Inflammatory macrophage treated with lipopolysaccharide for 1 hour (primary cell): ENCODE measurements at places on chromosomes 12 and 14.
A peak's percentile ranks its signal among the peaks of the same experiment; 100 is the strongest.

DNA sequence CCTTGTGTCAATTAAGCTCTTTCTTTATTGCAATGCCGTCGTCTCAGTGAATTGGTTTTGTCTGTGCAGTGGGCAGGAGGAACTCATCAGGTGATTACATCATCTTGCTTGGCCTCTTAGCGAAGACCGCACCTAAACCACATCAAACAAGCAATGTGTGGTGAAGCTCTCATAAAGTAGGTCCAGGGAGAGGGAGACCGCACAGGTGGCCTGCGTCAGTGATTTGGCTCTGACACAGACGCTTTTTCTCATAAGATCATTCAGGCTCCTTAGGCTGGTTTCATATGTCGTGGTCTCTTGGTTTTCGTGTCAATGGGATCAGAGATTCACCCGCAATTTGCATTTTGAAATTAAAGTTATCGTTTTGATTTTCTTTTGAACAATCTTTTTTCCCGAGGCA is 6.7 kb upstream of the TESC start:
- DNase-seq = no peak

DNA sequence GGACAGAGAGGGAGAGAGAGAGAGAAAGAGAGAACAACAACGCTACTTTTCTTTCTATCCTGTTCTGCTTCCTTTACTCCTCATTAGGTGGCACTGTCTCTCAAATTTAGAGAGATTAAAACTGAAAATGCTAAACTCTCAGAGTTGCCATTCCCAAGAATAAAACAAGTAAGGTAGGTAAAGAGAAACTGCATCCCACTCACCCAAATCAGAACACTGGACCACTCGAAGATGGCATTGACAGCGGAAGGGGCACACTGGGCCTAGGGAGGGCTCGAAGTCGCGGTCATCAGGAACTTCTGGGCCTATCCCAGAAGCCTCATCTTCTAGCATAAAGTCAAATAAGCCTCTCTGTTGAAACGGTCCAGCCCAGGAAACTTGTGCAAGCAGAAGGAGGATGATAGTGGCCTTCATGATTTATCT is 4.5 kb downstream of the DCN start:
- DNase-seq = no peak

DNA sequence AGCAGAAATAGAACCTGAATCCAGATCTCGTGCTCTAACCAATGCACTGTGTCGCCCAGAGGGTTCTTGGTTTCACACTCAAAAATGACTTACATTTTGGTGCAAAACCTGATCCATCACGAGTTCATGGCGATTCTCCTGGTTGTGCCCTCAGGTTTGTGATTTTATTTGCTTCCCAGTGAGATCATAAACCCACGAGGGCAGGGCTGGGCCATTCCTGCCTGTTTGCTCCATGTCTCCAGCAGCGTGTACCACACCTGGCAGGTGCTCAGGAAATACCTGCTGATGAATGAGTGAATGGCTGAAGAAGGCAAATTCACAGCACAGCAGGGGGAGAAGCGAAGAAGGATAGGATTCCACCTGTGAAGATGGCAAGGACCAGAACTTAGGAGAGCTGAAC is 9.4 kb downstream of the ACACB start:
- DNase-seq = no peak

DNA sequence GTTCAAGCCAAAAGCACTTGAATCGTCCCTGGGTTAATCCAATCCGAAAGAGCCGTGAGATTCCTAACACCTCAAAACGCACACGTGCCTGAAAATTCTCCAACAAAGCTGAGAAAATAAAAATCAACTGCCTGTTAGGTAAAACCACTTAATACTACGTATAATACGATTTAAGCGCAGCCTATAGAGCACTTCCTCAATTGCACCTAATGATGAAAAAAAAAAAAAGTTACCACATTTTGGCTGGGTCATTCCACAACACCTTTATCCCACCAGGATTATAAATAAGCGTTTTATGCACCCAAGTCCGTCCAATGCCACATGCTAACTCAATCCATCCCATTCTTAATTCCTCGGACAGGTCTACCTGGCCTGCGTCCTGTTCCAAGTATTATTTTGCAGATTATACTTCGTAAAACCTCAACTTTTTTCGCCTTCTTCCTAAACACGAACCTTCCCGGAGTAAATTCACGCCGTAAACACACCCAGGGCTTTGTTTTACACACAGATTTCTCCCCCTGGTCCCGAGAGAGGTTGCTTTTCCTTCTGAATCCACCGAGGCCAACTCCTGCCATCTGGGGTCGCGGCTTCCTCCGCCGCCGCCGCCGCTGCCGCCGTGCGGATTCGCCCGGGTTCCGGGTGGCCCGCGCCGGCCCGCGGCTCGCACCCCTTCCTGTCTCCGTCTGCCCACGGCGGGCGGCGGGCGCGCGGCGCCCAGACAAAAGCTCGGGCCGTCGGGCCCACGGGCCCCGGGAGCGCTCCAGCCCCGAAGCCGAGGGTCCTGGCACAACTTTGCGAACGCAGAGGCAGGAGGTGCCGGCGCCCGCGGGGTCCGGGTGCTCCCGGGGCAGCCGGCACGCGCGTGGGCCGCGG is 66.2 kb downstream of the RNF34 start:
- peak; percentile 42 for DNase-seq

DNA sequence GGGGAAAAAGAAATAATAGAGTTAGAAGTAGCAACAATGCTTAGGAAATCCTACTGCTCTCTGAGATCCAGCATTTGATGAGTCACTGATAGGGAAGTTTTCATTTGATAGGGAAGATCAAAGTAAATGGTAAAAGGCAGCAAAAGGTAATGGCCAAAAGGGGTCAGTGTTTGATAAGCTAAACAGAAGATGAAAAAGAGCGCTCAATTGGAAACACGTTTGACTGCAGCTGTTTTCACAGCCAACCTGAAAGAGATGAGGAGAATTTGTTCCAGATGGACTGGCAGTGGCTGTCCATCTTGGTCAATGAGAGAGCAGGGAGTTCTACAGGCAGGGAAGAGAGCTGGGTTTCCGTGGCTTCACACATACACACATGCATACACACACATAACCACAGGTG is 264.2 kb downstream of the TMEM132C start:
- DNase-seq = no peak

- DNase-seq = peak; percentile 39
Measured at GRCh38 chr14:96852823-96853422, 55.7 kb downstream of the VRK1 start.

DNA sequence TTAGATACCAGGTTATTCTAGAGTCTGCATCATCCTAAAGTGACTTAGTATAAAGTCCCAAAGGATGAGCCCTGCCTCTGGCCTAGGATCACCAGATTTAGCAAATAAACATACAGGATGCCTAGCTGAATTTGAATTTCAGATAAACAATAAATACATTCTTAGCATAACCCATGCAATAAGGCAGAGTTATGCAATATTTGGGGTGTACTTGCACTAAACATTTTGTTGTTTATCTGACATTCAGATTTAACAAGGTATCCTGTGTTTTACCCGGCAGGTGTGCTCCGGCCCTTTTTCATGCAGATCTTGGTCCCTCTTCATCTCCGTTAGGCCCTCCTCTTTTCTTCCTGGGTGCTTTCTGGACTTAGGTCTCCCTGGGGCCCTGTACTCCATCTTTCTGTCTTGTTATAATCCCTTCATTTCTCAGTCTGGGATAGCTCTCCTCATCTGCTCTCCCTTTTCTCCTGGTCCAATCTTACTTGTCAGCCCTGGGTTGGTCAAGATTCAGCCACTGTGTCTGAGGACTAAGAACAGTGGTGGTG is 18.1 kb upstream of the SMOC1 start:
- no peak for DNase-seq

DNA sequence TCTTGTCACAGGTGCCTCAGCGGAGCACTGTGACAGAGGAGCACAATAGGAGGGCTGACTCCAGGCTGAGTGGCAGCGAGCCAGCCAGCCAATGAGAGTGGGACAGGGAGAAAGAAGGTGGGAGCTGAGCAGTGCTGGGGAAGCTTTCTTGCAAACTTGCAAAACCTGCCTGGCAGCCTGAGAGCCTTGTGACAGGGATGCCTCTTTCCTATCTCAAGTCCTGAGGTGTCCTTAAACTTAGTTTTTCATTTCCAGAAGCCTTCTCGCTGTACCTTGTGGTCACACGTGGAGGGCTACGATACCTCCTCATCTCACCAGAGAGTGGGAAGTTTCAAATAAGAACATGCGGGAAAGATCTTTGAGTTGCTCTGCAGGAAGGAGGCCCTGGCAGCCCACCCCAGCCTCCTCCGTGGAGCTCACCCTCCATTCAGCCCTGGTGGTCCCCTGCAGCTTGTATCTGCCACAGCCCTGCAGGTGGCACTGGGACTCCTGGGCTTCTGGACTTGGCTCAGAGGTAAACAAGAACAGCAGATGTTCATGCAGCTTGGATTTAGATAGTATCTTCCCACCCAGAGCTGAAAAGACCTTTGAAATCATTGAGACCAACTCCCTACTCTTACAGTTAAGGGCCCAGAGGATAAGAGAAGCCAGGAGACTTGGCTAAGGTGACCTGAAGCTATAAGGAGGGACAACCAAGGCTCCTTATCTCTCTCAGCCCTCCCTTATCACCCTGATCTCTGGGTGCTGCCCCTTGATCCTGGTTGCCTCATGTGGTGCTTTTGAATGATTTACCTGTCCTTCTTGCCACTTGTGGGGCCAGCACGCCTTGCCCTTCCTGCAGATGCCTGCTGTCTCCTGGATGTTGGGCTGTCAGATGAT is 153.5 kb upstream of the MAX start:
- DNase-seq = no peak

DNA sequence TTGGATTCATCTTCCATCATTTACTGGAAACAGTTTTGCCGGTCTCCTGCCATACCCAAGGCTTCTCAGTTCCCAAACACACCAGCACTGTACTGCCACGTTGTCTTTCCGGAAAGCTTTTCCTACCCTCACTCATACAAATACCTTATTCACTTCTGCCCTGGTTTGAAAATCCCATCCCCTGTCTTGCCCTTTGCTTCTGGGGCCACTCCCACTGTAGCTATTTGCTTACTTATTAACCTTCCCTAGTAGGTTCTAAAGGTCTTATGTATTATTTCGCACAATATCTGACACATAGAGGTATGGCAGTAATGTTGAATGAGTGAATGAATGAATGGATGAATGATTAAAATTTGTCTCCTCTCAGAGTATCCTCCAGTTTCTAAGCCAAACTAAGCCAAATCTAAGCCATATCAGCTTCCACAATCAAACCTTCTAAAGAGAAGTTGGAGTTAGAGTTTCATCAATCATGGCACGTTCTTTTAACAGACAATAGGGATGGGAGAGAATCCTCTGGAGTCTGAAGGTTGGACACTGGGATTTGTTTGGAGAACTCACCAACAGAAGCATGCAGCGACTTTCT is 18.6 kb downstream of the TSPAN8 start:
- no peak for DNase-seq

DNA sequence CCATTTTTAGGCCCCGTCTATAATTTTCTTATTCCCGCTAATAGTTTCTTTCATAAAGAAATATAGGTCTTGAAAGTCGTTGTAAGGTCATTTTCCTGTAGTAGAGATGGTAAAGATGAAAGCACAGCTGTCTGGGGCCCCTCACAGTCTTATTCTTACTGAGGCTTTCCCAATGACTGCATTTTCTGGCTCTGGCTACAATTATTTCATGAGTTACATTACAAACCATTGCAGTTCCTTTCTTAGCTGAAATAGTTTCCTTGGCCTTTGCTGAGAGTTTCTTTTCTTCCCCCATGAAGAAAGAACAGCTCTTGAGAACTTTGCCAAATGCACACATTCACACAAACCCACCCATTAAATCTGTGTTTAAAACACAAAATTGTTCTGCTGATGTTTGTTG is 113.0 kb downstream of the DYRK2 start:
- DNase-seq = no peak

DNA sequence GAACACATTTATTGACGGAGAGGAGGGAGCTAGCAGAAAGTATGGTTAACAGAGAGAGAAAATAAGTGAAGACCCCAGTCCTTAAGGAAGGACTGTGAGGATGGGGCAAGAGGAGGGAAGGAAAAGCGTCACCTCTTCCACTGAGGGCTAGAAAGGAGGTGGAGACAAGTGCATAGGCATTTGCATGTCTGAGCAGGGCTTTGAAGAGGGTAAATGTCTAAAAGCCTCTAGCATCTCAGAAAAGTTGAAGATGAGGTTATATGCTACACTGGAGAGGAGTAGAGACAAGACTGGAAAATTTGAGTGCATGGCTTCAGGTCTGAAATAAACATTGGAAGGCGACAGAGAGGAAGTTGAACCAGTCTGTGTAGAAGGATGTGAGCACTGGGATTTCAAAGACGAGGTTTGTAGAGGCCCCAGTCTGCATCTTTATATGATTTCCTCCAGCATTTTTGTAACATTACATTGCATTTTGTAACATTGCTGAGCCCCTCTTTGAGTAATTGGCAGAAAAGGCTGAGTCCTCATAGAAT is 98.5 kb upstream of the IFNG-AS1 start:
- no peak for DNase-seq

GRCh38 chr12:30200864-30201263 is 417.1 kb upstream of the TMTC1 start:
- DNase-seq = no peak
